ENCODE measurements at places on chromosomes 13 and 19.
A peak's percentile ranks its signal among the peaks of the same experiment; 100 is the strongest.

GRCh38 chr13:40269086-40269485, 397.4 kb downstream of the FOXO1 start:
- DNase-seq: no peak

- DNase-seq: no peak
Measured at GRCh38 chr19:41264581-41265394, 616 bp downstream of the HNRNPUL1 start.

GRCh38 chr13:34587576-34587975, 354.5 kb upstream of the NBEA start:
- no peak for DNase-seq

- no peak for DNase-seq
Measured at GRCh38 chr13:27857282-27857681, 62.5 kb upstream of the PDX1 start.

GRCh38 chr13:36357692-36358091, 11.5 kb upstream of the SPART start:
- DNase-seq: no peak

DNA sequence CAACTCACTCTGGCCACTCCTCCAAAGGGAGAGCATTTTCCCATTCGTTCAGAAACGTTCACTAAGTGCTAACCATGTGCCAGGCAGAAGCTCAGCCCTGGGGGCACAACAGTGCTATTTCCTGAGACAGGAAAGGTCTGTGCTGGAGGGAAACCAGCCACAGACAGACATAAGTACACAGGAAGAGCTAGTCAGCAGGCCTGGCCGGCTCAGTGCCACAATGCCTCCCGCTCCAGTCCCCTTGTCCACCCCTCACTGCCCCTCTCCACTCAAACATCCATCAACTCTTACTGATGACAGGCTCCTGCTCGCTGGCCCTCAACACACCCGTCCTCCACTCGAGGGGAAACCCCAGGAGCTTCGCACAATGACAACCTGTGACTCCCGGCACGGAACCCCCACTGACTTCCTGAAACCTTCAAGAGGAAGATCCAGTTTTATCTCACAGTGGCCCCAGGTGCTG, 11.3 kb upstream of the PLA2G4C start:
- DNase-seq: no peak

DNA sequence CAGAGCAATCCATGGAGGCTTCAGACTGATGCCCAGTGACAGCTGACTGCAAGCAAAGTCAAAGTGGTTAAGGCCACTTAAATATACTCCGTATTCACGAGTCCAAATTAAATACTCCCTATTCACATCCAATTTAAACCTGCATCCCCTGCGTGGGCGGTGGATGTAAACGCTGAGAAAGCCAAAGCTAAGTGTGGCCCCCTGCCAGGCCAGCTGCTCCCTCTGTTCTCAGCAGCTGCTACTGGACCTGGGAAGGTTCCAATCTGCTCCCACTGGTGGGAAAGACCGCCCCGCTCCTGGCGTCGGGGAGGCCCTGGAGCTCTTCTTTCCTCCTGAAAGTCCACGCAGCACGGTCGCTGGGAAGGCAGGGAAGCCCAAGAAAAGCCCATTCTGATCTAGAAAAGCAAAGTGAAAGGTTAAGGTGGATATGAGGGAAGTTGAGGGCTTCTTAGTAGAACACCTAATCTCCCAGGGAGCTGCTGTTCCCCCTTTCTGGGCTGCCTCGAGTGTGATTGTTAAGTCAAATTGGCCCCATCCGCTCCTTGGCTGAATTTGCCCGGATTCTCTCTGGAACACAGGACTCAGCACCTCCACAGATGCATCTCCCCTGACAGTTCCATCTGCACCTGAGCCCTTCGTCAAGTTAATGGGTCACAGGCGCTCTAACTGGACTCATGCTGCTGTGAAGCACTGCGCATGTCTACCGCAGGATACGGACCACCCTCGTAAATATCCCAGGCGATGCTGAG, 205.5 kb downstream of the USP12 start:
- no peak for DNase-seq

GRCh38 chr13:100399455-100399854, 189.1 kb downstream of the GGACT start:
- DNase-seq: no peak

- no peak for DNase-seq
Measured at GRCh38 chr19:55559684-55560083, 14.3 kb upstream of the SBK3 start.

DNA sequence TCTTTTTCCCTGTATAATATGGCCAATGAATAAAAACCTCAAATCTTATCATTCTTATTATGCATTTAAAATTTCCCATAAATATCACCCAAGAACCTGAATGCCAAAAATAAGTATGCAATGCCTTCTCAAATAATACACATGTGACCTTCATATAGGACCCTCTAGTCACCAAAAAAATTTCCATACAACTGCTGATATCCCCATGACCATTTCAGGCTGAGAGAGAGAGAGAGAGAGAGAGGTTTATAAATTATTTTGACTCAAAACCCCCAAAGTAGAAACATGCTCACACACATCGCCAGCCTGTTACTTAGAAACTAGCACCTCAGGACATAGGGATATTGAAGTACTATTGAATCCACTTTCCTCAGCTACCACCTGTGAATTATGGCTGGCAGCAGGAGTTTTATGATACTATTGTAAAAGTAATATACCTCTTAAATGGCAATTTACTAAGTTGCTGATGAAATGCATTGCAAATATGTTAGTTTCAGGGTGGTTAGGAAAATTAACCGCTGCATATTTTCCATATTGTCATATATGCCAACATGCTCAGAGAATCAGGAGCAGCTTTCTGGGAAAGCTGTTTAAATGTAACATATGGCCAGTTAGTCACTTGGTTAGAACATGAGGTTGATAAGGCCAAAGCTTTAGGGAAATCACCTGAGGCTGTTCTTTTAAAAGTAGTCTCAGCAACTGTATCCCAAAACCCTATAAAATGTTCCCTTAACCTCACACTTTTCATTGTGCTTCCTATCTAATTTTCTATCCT, 230.8 kb downstream of the DCT start:
- no peak for DNase-seq

GRCh38 chr13:43686557-43686956, 100.2 kb downstream of the ENOX1 start:
- DNase-seq: no peak

DNA sequence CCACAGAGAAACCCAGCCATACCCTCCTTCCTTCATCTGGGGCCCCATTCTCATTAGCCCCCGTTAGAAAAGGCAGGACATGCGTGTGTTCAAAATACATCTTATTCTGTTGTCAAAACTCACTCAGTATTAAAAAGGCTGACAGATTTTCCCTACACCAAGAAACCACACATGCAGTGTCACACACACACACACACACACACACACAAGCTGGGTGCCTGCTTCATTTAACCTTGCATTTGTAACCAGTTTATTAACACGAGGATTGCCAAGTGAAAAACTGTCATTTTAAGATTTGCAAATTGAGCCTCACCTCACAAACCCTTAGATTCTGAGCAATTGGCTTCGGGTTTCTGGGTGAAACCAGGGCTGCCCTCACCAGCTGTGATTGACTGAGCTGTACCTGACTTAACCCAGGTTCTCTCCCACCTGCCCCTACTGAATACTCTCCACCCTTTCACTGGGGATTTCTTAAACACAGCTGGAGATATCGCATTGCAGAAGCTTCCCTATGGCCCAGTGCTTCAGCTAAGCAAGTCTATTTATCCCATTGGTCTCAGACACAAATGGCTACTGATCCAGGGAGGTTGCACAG, 172.7 kb upstream of the ZNF507 start:
- no peak for DNase-seq

DNA sequence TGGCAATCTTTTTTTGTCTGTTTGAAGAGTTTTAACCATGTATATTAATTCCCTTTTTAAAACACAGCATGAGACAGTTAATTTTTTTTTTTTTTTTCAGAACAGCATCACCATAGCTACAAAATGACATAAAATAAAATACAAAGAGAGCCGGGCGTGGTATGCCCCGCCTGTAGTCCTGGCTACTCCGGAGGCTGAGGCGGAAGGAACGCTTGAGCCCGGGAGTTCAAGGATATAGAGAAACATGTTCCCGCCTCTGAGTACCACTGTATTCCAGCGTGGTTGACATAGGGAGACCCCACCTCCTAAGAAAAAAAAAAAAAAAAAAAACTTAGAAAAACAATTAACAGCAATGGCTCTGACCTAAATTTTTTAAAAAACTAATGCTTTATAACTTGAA, 10.0 kb upstream of the INSR start:
- no peak for DNase-seq

DNA sequence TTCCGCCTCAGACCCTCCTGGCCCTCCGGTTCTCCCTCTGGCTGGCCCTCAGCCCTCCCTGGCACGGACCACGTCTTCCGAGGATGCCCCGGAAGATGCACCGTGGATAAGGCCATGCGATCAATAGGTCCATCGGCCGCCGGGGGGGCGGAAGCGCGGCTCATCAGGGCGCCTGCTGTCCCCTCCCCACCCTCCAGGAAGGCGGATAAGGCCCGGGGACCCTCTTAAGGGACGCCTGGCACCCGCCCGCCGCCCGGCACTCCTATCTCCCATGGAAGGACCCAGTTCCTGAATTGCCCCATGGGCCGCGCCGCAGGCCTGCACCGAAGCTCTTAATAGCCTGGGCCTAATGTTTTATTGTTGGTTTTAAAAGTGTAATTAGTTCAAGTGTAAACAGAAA, 46.2 kb upstream of the TCF3 start:
- DNase-seq: no peak

DNA sequence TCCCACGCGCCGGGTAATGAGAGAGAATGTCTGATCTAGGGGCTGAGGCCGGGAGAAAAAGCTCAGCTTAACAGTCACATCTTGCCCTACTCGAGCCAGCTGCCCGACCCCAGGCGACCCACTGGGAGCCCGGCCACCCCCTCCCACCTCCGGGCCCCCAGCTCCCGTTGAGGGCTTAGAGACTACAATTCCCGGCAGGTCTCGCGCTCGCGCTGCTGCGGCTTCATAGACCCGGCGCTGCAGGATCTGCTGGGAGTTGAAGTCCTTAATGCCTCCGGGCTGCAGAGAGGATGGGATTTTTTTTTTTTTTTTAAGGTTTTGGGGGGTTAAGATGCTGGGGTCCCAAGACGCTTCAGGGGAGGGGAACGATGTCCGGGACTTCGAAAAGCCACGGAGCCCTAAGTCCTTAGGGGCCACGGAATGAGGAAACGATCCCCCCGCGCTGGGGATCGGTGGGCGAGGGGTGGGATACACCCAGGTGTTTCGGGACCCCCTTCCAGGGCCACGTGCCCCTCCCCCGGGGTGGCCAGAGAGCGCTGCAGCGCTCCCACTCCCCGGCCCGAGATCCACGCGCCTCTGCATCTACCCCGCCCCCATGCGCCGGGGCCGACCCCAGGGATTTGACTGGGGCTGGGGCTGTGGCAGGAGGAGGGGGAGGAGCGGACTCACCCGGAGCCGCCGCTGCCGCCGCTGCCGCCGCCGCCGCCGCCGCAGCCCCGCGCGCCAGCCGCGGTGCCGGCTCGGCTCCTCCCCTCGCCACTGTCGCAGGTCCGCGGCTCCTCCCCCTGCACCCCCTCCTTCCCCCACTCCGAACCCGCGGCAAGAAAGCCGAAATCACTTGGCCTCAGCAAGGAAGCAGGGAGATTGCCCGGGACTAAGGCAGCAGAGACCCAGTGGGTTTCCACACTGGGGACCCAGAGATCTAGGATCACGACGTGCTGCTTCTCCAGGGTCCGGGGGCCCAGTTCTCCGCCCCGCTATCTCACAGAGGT, at the start of gene SYT3:
Gene SYT3, minus strand, starts transcription at position 761 of the 992 bp plus-strand sequence. CDS start 2,470 bp downstream, outside the sequence.
- DNase-seq: no peak

DNA sequence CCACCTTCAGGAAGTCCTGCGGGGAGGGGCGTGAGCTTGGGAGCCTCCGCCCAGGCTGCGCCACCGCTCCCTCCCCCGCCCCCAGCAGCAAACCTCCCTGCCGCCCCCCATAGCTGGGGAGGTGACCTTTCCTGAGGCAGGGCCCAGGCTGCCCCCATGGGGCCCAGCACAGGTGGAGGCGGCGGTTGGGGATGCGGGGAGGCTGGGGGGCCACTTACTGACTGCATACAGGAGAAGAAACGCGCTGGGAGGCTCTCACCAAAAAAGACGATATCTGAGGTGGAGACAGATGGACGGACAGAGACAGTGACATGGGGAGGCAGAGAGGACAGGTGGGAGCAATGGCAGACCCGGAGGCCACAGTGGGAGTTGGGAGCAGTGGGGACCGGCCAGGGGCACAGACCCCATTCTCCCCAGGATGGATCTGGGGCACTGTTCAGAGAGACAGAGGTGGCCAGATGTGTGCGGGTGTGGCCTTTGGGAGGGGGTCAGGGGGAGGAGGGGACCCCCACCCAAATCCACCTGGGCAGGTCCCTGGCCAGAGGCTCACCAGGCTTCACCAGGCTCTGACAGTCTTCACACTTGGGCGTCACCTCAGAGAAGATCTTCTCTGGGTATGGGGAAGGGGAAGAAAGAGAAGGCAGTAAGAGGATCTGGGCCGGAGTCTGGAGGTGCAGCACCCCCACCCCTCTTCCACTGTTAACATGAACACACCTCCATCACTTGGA, 3.0 kb upstream of the RINL start:
- no peak for DNase-seq

- DNase-seq: no peak
Measured at GRCh38 chr19:1206864-1207450, 1.4 kb downstream of the STK11 start.

DNA sequence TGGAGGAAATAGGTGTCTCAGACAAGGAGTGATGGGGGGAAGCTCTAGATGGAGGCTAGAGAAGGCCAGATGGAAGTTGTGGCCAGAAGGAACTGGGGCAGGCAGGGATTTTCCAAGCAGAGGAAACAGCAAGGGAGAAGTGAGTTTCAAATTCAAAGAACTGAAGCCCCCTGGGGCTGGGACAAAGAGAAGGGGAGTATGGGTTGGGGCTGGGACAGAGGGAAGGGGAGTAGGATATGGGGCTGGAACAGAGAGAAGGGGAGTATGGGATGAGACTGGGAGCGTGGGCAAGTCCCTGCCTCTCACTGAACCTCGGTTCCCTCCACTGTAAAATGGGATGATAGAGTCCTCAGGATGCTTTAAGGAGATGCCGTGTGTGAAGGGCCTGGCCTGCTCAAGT, 1.9 kb upstream of the GTF2F1 start:
- DNase-seq: no peak

GRCh38 chr13:36778083-36778671, 40.8 kb upstream of the RFXAP start:
- no peak for DNase-seq

- DNase-seq: no peak
Measured at GRCh38 chr13:34419755-34420154, 522.3 kb upstream of the NBEA start.

DNA sequence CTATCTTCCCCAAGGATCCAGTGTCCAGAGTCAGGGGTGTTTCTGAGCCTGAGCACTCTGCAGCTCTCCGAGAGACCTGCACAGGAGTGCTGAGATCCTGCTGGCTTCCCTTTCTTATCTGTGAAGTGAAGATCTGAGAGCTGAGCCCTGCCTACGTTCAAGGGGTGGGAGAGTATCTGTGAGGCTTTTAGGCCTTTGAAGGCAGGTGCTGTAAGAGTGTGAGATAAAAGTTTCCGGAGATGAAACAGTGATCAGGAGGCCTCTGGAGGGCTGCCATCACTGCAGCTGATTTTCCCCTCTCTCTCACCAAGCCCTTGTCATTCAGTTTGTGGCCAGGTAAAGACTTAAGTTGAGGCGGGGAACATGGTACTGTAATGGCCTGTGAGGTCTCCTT, 83.1 kb downstream of the AKAP11 start:
- peak; percentile 34 for DNase-seq
